Left renal pelvis (tissue), 4 donors: ENCODE measurements at places on chromosomes 4 and X.

- no peak for DNase-seq
Measured at GRCh38 chr4:183618681-183619080, 40.3 kb downstream of the RWDD4 start.

- no peak for DNase-seq
Measured at GRCh38 chrX:16658284-16658683, 8.3 kb downstream of the S100G start.

- DNase-seq: peak; percentile 21
Measured at GRCh38 chr4:37389967-37390580, 145.5 kb downstream of the NWD2 start.

- no peak for DNase-seq
Measured at GRCh38 chrX:21972721-21973120, 32.2 kb downstream of the SMS start.

GRCh38 chr4:101037249-101037648, 310.1 kb downstream of the PPP3CA start:
- no peak for DNase-seq

DNA sequence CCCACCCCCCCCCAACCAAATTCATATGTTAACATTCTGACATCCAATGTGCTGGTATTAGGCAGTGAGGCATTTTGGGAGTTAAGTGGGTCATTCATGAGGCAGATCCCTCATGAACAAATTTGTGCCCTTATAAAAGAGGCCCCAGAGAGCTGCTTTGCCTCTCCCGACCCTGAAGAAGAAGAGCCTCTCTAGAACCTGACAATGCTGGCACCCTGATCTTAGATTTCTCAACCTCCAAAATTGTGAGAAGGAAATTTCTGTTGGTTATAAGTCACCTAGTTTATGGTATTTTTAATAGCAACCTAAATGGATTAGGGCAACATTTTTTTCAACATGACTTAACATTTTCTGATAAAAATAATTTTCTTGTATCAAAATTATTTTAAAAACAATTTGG, 296.3 kb downstream of the CFAP299 start:
- no peak for DNase-seq

DNA sequence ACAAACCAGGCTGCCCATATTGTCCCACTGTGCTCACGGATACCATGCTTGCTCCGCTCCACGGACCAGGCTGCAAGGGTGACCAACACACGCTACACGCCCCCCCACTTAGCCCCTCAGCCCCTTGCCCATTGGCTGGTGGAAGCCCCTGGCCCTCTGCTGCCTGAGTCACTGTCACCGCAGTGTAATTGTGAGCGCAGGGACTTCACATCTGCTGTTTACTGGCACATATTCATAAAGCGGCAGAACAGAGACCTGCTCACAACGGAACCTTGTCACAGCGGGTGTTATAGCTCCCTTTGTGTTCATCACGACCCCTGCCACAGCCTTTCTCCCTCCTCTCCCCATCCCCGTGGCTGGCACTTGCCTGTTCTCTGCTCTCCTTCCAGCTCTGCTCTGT, 83.7 kb downstream of the PSAPL1 start:
- no peak for DNase-seq

DNA sequence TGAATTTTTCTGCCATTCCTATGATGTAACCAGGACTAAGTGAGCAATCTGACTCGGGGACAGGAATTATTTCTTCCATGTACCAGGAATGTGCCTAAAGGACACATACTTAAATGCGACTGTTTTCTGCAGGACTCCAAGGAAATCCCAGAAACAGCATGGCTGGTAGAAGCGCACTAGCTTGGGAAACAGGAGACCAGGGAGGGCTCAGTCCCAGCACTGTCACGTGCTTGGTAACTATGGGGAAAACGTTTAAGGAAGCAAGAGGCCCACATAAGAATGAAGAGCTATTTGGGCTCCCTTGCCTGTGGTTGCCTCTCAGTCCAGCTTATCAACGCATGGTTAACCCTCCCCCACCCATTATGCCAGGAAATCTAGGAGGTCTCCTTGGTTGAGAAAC, 19.6 kb downstream of the MPP1 start:
- no peak for DNase-seq

GRCh38 chr4:4950561-4951290, 68.5 kb downstream of the CYTL1 start:
- no peak for DNase-seq
